ENCODE measurements at places on chromosomes 7 and 10.

DNA sequence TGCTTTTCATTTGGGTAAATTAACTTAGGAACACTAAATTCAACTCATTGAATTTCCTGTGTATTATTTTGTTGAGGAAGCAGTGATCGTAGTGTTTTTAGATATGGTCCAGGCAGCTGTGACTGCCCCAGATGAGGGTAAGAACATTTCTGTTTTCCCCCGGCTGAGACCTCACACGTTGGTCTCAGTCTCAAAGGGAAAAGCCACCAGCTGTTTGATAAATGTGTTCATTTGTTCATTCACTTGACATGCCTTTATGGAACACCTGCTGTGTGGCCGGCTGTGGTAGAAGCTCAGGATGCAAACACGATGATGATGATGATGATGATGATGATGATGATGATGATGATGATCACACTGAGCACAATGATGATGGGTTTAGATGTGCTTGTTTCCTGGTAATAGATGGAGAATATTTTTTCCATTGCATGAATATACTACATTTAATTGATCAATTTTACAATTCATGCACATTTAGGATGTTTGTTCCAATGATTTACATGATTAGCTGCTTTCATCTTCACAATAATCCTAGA, 125.6 kb upstream of the ZNF32 start:
- DNase-seq = no peak

DNA sequence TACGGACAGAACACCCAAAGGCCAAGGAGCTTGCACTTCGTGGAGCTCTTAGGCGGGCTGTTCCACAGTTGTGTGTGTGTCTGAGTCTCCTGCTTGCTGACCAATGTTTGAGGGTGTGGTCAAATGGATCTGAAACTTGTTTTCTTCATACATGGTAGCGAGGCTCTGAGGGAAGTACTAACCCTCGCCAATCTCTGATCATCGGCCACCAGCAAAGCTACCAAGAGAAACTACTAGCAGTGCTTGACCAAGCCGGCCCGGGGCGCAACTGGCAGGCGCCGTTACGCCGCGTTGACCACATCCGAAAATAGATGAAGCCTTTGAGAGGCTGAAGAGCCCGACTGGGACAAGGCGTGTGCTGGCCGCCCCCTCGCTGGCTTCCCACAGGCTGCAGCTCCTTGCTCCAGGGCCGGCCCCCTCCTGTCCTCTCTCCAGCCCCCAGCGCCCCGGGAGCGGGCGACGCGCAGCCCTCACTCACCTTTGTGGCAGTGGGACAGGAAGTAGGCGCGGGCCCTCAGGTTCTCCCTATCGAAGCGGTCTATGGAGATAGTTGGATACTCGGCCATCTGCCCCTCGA, 384 bp downstream of the DCLRE1C start:
- peak; percentile 34 for DNase-seq

- DNase-seq = no peak
These were observed 20.9 kb downstream of the MAP3K8 start for GRCh38 chr10:30454744-30455510.

GRCh38 chr10:86086418-86086817, 280.2 kb downstream of the GRID1 start:
- no peak for DNase-seq

DNA sequence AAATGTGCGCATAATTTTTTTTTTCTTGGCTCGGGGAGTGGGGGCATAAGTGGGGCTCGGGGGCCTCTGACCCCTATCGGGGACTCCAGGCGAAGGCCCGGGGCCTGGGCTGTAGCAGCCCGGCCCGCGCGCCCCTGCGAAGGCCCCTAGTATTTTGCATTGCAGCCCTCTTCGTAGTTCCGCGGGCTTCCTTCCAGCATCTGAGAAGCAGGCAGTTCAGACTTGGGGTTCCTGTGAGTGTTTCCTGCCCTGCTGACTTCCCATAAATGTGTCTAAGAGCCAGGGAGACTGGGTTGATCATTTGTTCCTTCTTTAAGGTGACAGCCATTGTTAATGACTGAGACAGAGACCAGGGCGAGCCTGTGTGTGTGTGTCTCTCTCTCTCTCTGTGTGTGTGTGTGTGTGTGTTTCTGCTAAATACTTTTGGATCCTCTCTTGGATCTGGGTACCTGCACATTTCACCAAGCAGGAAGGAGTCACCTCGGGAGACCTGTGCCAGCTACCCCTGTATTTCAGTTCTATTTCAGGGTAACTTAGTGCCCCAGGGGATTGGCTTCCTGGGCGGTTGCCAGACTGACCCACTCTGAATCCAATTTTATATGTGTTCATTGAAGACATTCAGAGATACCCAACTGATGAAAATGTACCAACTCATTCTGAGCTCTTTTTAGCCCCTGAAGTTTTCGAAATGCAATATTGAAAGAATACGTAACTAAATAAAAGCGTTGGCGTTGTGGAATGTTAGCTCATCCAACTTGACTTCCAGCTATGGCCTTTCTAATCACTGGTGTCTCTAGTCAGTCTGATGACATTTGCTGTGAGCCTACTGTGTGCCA, 805 bp downstream of the MSRB2 start:
- peak; percentile 70 for DNase-seq

- DNase-seq = no peak
These were observed 57.6 kb downstream of the BICC1 start for GRCh38 chr10:58570307-58570723.

DNA sequence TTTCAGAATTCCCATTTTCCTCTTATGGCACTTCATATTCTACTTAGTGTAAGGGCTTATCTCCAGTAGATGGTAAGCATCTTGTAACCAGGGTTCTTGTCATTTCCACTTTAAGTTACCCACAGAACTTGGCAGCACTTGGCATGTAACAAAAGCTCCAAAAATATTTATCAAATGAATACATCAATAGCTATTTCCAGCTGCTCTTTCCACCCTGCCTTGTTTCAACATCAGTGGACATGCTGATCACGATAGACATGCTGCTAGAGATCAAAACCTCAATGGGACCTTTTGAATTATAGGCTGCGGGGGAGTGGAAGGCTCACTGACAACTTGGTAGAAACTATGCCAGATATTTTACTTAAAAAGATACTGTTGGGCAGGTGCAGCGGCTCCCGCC, 32.9 kb downstream of the HOXA1 start:
- no peak for DNase-seq
